Adrenal gland (tissue), 19 donors: ENCODE measurements at places on chromosomes 1 and 21. TPM values are rescaled to one million over a fixed set of nuclear protein-coding genes. Genes with fewer than 3 reads are reported as not detected.
A peak's percentile ranks its signal among the peaks of the same experiment; 100 is the strongest.

DNA sequence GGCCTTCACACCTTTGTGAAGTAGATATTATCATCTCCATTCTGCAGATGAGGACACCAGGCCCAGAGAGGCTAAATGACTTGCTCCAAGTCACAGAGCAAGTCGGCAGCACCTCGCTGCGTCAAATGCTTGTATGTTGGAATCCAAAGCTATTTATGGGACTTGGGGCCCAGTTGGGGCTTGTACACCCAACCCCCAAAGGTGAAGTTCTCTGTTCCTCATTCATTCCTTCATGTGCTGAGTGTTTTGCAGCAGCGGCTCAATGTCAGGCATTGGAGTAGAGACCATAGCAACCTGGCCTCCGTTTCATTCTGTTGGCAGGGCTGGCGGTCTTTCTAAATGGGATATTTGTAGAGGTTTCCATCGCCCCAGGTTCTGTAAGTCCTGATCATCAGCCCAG is 113.4 kb upstream of the SLC25A33 start:
- DNase-seq: no peak

GRCh38 chr1:98113811-98114210 is 193.0 kb upstream of the DPYD start:
- DNase-seq: no peak

IL6R gene
- 6.5 TPM for total RNA-seq

- no peak for DNase-seq
Observed at GRCh38 chr1:165600793-165601192, 30.2 kb upstream of the MGST3 start.

WDR64 gene
- not detected for total RNA-seq

DNA sequence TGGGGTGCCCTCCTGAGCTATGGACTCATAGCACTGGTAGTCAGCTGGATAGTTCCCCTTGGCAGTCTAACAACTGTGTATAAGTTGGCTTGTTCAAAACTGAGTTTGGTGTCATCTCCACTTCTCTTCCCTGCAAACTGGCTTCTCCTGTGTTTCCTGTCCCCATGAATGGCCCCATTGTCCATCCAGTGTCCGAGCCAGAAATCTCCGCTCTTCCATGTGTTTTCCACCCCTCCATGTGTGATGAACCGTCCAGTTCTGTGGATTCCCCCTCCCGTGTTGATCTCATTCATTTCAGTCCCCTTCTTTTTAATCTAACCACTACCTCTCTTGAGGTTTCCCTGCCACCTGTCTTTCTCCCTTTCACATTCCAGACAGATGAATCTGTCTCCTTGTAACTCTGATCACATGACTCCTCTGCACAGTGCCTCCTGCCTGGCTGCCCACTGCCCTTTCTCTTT is 195.7 kb downstream of the ROR1 start:
- no peak for DNase-seq

RNU1-1 gene
- total RNA-seq: not detected

DNA sequence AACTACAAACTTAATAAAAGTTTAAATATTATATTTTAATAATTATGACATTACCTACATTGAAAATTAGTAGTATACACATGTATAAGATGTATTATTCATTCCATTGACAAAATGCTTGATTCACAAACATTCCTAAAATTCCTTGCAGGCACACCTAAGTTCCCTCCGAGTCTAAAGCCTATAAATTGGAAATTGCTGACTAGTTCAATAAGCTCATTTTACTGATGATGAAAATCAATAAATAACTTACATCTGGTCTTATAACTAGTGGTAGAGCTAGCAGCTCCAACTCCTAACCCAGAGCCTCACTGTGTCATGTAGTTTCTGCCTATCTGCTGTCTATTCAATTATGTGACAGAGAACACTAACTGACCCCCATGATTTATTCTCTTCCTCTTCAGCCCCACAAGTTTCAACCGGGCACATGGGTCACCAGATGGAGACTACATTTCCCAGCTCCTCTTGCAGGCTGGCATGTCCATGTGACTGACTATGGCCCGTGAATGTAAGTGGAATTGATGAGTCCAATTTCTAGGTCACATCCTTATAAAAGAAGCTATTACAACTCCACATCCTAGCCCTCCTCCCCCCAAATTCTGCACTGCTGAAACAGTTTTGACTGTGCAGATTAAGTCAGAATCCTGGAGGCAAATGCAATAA is 29.6 kb upstream of the LRRC8D start:
- no peak for DNase-seq

DNA sequence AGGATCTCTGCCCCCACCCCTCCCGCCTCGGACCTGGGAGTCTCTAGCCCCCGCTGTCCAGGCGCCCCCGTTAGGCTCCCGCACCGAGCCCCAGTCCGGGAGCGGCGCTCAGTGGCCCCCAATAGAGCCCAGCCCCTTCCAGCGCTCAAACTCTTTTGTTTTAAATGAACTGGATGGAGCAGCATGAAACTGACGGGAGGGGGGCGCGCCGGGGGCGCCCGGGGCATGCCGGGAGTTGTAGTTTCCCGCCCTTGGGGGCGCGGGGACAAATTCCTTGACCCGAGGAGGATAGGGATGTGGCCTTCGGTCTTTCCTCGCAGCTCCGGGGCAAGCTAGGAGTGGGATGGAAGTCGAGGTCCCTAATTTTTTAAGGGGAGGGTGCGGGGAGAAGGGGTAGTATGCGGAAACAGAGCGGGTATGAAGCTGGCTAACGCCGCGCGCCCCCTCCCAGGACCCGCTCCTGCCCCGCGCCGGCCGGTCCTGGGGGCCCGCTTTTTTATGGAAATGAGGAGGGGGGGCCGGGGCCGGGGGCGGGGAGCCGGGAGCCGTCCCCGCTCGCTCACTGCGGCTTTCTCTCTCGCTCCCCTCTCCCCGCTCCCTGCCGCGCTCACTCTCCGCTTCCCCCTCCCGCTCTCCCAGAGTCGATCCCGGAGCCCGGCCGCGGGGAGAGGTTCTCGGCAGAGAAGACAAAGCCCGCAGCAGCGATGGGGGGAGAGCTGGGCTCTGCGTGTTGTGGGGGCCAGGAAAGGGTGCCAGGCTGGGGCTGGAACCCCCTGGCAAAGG is at the start of gene MEX3A:
Gene MEX3A, minus strand, starts transcription at position 157 of the 783 bp plus-strand sequence. CDS start 467 bp downstream, outside the sequence.
- peak; percentile 68 for DNase-seq

DNA sequence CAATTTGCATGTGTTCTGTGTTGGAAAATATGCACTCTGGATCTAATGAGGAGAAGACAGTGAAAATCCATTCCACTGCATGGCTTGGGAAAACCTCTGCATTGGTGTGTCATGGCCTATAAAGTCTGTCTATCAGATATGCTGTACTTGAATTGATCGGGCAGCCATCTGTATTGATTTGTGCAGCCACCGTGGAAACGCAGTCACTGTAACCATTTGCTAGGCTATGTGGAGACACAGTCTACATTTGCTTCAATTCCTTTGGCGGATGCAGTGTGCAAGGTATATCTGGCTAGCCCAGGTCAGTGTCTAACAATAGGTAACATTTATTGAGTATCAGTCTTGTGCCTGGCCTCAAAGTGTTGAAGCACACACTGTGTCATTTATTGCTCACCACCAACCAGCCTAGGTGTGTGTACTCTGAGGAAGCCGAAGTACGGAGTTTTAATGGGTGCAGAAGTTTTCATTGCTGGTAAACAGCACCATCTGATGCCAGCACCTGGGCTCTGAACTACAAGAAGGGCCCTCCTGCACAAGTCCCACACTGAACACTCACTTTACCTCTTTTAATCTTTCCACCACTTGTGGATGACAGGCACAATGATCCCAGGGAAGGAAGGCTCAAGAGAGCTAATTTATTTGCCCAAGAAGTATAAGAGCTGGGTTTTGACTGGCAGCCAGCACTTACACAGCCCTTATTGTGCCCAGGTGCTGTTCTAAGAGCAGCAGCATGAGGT is 83.4 kb downstream of the DAB1 start:
- DNase-seq: no peak

GRCh38 chr1:156795787-156796186 is 20.9 kb downstream of the SH2D2A start:
- DNase-seq: peak; percentile 67

- DNase-seq: no peak
Observed at GRCh38 chr21:27569091-27569490, 602.2 kb upstream of the ADAMTS5 start.

DNA sequence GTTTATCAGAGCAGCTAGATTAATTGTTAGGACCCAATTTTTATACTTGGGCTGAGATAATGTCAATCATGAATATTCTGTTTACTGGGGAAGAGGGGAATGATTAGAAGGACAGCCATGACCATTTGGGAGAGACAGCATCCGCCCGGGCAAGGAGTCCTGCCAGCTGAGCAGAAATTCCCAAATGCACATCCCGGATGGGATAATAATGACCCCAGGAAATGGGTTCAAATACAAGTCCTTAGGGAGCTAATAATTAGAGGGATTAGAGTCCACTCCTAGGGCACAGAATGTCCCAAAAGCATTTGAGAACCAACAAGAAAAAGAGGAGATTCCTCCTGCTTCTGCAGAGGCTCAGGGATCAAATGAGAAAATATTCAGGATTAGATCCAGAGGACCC is 115.9 kb downstream of the LRRC53 start:
- DNase-seq: no peak

- no peak for DNase-seq
Observed at GRCh38 chr1:212620293-212620692, 11.7 kb downstream of the ATF3 start.

DNA sequence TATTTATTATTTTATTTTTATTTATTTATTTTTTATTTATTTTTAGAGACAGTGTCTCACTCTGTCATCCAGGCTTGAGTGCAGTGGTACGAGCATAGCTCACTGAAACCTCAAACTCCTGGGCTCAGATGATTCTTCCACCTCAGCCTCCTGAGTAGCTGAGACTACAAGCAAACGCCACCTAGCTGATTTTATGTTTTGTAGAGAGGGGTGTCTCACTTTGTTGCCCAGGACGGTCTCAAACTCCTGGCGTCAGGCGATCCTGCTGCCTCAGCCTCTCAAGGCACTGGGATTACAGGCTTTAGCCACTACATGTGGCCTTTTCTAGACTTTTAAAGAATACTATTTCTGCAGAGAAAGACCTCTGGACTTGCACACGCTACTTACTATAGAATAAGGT is 61.3 kb upstream of the C1orf53 start:
- no peak for DNase-seq

ZBTB8B gene
- total RNA-seq: 0.04 TPM

PLA2G4A gene
- total RNA-seq: 13.8 TPM

DNA sequence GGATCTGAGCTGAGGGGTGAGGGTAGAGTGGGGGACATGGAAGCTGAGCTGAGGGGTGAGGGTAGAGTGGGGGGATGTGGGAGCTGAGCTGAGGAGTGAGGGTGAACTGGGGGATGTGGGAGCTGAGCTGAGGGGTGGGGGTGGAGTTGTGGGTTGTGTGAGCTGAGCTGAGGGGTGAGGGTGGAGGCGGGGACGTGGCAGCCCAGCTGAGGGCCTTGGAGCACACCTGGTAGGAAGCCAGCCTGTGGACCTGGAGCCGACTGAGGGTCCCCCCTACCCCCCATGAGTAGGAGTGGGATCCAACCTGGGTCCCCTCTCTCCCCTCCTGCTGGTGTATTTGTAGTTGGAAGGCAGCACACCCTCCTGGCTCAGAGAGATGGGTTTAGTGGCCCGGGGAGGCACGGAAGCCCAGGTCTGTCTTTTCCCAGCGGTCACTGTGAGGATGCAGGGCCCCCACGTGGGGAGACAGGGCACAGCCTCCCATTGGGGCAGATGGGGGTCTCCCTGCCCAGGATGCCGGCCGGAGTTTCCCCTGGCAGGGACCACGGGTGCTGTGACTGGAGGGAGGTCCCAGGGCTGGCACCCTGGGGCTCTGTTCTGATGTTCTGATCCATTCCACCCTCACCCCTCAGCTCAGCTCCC is 13.2 kb upstream of the NPHP4 start:
- no peak for DNase-seq

DNA sequence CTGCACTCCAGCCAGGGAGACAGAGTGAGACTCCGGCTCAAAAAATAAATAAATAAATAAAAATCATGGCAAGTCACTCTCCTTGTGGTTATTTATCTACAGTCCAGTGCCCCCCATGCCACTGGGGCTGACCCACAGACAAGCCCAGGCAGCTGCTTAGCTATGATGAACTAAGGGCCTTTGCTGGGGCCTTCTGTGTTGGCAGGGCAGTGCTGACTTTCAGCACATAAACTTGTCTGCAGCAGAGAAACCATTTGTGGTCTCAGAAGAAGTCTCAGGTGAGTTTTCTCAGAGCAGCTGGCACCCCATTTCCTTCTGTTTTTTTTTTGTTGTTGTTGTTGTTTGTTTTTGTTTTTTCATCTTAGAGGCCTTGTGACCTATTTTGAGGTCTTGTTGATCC is 20.9 kb upstream of the CFHR4 start:
- DNase-seq: no peak

GRCh38 chr1:167683641-167684502 is 37.9 kb upstream of the MPZL1 start:
- DNase-seq: no peak

OR2T6 gene
- total RNA-seq: not detected

KCNA3 gene
- 0.65 TPM for total RNA-seq

DNA sequence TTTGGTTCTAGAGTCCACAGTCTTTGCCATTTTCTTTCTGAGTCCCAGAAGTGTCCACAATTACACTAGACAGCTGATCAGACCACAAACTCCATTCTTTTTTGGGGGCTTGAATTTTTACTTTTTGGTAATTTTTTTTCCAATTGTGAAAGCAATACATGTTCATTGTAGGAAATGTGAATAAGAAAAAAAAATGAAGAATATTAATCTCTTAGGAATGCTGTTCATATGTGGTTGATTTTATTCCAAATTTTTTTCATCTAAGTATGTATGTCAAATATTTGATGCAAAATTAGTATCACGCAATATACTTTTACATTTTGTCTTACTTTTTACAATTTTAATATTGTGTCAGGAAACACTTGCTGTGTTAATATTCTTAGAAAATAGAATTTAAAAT is 76.4 kb upstream of the ETS2 start:
- no peak for DNase-seq

TMIGD3 gene
- 53.1 TPM for total RNA-seq

PTGS2 gene
- 2.9 TPM for total RNA-seq

LRRC3 gene
- 0.97 TPM for total RNA-seq

DNA sequence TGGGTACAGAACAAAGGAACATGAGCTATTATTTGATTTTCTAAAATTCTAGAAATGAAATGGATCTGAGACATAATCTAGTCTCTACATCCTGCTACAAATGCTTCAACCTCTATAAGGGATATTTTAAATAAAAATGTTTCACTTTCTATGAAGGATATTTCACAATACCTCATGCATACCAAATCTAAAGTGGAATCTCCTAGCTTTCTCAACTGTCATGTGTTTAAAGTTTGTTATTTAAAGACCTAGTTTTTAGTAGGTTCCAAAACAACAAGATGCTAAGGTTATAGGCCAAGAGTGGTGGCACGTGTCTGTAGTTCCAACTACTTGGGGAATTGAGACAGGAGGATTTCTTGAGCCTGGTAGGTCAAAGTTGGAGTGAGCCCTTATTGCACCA is 47.6 kb downstream of the KDM5B start:
- no peak for DNase-seq

DNA sequence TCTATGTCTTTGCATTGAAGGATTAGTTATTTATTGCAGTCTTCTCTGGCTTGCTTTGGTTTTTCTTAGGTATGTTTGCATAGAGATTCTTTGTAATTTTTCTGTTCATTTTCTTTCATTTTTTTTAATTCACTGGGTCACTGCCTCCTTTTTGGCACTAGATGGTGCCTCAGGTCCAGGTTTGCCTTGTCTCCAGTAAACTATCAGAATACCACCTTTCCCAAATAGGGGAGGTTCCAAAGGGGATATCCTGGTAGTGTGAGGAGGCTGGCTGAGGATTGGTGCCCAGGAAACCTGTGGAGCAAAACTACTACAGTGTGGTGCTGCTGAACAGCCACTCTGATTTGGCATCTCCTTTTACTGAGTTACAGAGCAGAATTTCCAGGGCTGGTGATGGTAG is 257.1 kb downstream of the KCTD3 start:
- DNase-seq: no peak
